ENCODE measurements at places on chromosomes 5 and 9.

- no peak for DNase-seq
Measured at GRCh38 chr5:69341520-69342161, 9.0 kb upstream of the CCDC125 start.

- DNase-seq = no peak
Measured at GRCh38 chr5:179874136-179874535, 15.5 kb upstream of the MRNIP start.

DNA sequence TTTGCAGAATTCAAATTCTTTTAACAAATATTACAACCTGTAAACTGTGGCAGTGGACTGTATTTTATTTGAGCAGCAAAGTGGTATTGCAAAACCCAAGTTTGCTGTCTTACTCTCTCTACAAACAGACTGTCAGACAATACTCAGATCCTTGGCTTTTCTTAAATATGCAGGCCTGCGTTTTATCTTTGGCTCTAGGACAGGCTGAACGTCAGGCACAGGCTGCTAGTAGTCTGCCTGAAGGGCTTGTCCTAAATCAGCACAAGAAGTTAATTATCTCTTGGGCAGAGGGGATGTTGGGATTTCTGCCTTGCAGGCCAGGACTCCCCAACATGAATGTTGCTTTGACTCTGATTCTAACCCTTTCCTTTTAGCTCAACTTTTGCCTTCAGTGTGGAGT is 147.5 kb downstream of the SLIT3 start:
- DNase-seq = no peak

DNA sequence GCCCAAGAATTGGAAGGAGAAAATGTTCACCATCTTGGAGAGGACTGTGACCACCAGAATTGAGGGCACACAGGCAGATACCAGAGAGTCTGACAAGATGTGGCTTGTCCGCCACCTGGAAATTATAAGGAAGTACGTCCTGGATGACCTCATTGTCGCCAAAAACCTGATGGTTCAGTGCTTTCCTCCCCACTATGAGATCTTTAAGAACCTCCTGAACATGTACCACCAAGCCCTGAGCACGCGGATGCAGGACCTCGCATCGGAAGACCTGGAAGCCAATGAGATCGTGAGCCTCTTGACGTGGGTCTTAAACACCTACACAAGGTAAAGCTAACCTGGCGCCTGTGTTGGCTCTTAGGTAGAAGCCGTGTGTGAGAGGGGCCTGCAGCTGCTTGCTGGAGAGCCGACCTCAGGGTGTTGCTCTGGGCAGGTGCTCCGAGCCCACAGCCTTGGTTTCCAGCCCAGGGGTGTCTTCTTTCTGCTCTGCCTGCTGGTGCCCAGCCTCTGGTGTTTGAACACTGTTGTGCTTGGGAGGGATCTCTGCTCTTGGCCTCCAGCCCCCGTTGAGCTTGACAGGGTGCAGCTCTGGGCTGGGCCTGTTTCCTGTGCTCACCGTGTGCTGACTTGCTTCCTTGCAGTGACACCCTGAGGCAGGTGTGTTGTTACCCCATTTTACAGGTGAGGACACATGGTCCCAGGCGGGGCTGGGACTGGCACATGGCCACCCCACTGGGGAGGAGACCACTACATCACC is 10.9 kb downstream of the EXOC3 start:
- no peak for DNase-seq

DNA sequence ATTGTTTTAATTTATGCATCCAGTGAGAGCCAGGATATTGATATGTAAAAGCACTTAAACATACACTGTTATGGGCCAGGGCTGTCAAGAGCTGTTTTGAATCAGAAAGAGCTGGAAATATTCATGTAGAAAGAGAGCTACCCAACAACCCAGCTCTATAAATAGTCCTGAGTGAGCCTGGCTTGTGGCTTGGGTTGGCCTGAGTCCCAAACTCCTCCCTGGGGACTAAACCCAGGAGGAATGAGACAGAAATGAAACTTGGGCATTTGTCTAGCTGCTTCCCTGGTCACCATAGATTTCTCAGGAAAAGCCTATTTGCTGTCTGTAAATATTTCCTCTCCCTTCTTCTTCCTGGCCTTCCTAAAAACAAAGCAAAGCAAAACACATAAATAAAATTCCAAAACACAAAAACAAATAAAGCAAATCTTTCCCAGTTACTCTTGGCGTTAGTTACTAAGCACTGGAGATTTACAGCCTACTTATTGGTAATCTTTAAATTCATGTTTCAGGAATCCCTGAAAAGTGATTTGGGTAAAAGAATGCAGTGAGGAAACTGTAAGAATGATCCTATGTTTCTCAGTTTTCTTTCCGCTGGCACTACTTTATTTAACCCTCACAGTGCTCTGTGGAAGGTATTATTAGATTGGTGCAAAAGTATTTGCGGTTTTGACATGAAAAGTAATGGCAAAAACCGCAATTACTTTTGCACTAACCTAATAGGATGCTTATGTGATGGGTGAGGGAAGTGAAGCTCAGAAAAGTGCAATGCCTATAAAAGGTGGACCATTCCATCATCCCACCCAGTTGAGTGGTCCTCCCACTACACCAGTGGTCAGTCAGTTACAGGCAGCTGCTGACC is 111.8 kb downstream of the CARTPT start:
- DNase-seq = peak; percentile 24

GRCh38 chr9:85528142-85528541 is 213.6 kb downstream of the AGTPBP1 start:
- DNase-seq = no peak

DNA sequence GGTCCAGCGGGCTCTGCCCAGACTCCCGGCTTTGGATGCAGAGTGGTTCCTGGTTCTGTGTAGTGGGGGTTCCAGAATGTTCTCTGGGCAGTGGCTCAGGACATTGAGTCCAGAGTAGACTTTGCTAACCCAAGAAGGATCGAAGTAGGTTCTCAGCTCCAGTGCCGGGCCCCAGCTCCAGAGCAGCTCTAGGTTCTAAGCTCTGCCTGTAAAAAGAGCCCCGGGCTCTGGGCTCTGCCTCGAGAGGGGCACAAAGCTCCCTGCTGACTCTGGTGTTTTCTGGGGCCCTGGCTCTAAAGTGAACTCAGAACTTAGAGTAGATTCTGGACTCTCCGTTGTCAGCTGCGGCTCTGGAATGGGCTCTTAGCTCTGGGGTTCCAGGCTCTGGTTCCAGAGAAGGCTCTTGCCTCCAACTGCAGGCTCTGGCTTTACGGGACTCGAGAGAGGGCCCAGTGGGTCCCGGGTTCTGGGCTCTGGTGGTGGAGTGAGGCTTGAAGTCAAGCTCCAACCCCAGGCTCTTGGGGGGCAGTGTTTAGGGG is 414 bp downstream of the WDR38 start:
- DNase-seq = no peak

GRCh38 chr5:140358738-140359310 is 1.2 kb upstream of the SLC4A9 start:
- DNase-seq = no peak

DNA sequence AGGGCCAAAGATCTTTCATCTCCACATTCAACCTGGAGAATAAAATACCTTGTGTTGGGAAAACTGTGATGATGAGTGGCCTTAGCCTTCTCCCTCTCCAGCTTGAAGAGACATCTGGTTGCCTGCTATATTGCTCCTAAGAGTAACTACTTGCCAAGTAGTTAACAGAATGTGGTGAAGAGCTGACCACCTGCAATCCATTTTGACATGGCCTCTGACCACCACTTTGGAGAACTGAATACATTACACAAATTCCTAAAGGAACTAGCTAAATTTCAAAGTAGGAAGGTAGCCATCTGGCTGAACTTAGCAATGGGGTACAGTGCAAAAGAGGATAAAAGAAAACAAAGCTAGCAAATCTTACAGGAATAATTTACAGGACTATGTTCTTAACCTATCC is 7.2 kb downstream of the TBCA start:
- DNase-seq = no peak

DNA sequence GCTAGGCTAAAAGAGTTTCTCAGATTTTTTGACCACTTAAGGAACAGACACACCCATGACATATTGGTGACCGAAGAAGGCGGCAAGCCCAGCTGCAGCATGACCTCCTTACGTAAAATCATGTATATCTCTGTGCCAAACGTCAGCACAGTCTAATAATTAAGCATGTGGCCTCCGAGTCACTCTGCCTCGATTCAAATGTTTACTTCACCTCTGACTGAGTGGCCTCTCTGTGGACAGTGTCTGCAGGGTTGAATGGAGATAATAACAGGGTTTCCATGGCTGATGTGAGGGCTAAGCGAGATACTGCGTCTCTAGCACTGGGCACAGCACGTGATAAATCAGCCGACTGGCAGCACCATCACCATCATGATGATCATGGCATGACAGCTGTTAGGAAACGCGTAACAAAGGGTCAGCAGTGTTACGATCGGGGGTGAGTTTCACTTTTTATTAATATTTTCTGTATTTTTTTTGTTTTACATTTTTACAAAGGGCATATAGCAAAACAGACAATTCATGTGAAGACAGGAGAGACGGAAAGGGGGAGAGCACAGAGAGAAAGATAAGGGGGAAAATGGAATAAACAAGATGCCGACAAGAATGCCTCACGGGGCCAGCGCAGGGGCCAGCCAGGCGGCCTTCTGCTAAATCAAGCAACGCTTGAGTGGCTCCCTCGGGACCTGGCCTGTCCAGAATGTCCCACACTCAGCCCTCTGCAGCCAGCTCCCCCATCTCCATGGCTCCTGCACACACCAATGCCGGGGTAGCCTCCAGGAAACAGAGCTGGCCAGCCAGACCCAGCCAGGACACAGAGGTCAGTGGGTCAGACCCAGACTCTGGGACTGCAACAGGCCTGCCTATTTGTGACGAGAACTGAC is 60.3 kb downstream of the ADAMTS2 start:
- no peak for DNase-seq

DNA sequence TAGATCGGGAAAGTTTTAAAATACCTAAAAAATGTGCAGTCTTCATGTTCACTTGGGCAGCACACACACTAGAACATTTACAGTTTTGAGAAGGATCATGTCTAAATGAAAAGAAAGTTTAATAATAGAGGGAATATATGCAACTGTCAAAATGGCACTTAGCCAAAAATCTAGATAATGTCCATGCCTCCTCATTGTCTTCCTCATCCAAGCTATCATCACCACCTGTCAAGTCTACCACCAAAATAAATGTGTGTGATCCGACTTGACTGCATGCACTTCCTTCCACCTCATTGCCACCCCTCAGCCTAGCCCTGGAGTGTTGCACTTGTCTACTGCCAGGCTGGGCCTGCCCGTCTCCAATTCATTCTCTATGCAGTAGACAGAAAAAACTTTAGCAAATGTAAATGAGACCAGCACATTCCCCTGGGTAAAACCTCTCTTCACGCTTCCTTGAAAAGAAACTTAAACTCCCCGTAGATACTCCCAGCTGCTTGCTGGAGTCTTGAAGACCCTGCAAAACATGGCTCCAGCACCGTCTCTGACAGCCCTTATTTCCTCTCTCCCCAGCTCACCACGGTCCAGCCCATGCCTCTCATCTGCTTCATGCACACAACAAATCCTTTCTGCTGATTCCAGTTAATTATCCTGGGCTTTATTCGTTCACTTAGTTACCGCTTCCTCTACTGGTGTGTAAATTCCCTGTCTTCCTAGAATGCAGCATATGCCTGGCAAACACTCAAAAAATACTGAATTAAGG is 66.9 kb downstream of the FANCC start:
- DNase-seq = no peak

DNA sequence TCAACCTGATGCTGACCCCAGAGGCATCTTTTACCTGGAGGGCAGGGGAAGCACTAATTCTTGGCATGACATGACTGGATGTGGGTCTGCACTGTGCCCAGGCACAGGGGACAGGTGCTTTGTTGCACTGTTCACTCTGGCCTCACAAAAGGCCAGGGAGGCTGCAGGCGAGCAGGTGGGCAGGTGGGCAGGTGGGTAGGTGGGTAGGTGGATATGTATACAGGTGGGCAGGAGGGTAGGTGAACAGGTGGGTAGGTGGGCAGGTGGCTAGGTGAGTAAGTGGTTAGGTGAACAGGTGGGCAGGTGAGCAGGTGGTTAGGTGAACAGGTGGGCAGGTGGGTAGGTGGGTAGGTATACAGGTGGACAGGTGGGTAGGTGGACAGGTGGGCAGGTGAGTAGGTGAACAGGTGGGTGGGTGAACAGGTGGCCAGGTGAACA is 1.5 kb downstream of the PAEP start:
- DNase-seq = no peak

- no peak for DNase-seq
Measured at GRCh38 chr9:80934095-80934494, 755.3 kb downstream of the TLE1 start.

GRCh38 chr9:1052365-1053281 is 2.5 kb downstream of the DMRT2 start:
- peak; percentile 44 for DNase-seq

DNA sequence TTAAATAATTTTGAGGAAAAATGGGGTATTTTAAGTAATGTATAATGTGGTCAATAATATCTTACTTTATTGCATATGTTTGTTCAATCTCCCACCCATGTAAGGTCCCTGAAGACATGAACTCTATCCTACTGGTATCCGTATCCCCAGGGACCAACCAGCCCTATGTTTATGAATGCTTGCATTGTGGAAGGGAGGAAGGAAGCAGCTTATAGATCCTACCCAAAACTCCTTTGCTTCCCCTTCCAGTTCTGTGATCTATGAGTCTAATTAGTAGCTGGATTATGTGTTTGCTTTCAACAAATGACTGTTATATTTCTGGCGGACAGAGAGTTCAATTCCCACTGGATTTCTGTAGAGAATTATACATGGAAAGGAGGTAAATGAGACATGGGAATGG is 45.6 kb downstream of the CNTRL start:
- DNase-seq = no peak

- DNase-seq = no peak
Measured at GRCh38 chr9:117951127-117951526, 246.9 kb downstream of the TLR4 start.

DNA sequence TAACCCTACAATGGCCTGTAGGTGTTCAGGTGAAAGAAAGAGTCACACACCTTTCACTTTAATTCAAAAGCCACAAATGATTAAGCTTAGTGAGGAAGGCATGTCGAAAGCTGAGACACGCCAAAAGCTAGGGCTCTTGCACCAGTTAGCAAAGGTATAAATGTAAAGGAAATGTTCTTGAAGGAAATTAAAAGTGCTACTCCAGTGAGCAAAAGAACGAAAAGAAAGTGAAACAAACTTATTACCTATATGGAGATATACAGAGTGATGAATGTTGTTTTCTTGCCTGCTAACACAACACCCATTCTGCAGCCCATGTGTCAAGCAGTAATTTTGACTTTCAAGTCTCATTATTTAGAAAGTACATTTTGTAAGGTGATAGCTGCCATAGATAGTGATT is 254.2 kb upstream of the SLC24A2 start:
- no peak for DNase-seq

- DNase-seq = no peak
Measured at GRCh38 chr5:175001876-175002645, 277.7 kb downstream of the MSX2 start.

DNA sequence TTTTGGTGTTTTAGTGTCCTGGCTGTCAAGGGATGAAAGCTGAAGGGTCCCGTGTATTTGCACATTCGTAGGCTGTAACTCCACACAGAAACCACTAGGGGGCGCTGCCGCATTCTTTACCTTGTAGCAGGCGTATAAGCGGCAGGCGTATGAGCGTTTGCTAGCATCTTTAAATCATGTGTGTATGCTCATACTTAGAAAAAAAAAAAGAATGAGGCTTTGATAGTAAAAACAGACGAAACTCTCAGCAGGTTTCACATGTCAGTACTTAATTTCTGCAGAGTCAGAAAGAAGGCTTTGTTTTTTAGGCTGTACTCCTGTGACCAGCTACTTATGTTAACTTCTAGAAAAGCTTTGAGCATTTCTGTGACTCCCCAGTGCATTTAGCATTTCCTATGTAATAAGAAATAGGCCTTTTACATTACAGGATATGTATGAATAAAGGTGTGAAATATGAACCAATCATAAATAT is 218.8 kb upstream of the ADAMTSL1 start:
- DNase-seq = peak; percentile 74

Measured in hippocampal formation (tissue), 2 donors.